ENCODE measurements at places on chromosomes 3 and 15.
A peak's percentile ranks its signal among the peaks of the same experiment; 100 is the strongest.

GRCh38 chr15:39713846-39714245 is 68.8 kb downstream of the FSIP1 start:
- no peak for DNase-seq

- no peak for DNase-seq
These were observed 60.9 kb downstream of the RPLP1 start for GRCh38 chr15:69513450-69513960.

GRCh38 chr3:130386604-130387263 is 41.3 kb downstream of the COL6A5 start:
- DNase-seq = no peak

- DNase-seq = no peak
These were observed 70.3 kb downstream of the TBL1XR1 start for GRCh38 chr3:177127008-177127407.

DNA sequence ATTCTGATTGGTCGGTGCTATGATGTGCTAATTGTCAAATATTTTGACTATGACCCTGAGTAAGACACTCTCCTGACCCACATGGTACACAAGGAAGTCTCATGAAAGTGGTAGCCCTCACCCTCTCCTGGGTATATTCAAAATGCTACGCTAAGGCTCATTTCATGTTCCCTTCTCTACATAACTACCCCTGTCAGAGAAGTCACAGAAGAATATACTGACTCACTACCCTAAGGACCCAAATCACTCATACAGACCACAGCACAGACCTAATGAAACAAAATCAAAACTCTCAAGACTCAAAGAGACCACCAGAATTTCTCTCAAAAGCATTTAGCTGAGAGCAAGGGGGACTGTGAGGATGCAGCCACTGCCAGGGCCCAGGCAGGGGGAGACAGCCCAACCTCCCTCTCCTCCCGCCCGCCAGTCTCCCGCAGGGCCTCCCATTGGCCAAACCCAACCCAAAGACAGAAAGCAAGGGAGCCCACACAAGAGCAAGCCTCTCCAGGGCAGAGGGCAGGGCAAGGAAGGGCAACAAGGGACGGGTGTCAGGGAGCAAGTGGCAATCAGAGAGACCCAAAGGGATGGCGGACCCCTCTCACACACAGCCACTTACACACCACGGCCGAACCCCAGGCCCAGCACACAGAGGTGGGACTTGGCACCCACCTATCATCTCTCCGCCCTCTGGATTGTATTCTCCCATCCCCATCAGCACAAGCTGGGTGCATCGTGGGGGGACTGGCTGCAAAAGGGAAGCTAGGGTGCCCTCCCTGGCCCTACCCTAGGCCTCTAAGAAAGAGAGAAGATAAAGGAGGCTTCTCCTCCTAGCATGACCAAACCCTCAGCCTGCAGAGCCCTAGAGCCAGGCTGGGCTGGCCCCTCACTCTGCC is 41.6 kb downstream of the MEGF11 start:
- DNase-seq = no peak

GRCh38 chr15:49458145-49458544 is 35.1 kb downstream of the FGF7 start:
- no peak for DNase-seq

GRCh38 chr3:8996681-8997121 is 33.4 kb upstream of the RAD18 start:
- no peak for DNase-seq

GRCh38 chr3:15844889-15845288 is 47.1 kb upstream of the ANKRD28 start:
- no peak for DNase-seq

DNA sequence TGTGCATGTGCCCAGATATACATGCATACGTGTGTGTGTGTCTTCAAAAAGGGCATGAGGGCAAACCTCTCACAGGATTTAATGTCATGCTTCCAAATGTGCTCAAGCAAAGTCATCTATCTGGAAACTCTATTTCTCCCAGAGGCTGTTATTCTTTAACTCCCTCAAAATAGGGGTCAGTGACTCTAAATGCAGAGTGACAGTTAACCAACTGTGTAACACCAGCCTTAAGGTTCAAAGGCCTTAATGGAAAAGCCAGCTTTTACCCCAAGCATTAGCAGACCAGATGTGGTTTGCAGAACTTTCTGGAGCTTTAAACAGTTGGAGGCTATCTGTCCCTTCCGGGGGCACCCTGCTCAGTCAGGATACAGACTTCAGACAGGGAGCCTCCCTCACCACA is 70.4 kb upstream of the SLC7A14 start:
- DNase-seq = no peak

- DNase-seq = no peak
These were observed 1297.9 kb downstream of the ROBO2 start for GRCh38 chr3:78337801-78338211.

- peak; percentile 76 for DNase-seq
These were observed 29.6 kb downstream of the PSTPIP1 start for GRCh38 chr15:77024273-77025082.

DNA sequence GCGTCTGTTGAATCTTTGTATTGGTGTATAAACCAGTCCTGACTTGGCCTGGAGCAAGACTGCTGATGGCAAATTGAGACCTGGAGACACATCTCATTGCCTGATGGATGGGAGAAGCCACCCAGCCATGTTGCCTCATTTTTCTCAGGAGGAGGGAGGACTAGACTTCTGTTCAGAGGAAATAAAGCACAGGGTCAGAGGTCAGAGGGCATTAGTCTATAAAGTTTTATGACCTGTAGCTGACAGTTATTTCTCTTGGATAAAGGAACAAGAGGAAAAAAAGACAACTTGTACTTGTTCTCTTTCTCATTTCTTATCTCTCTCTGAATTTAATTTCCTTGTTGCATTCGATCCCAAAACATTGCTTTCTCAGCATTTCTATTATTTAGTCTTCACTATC is 775.9 kb downstream of the SQOR start:
- DNase-seq = no peak

- DNase-seq = no peak
These were observed 220.6 kb upstream of the MRPL3 start for GRCh38 chr3:131723343-131723742.

DNA sequence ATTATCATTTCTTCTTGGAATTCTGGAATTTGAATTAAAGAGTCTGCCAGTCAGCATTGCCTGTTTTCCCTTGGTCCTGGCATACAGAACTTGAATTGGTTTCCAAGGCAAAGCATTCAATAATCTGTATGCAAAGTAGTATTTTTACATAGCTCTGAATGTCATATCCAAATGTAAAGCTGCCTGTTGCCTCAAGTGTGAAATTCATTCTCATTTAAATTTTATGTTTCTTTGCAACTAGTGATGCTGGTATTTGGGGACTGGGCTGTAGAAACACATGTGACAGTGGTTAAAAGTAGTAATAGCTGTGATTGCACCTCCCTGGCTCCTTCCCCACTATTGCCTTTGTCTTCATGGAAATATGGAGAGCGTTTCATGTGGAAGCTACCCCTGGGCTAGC is 743.9 kb upstream of the GOLIM4 start:
- DNase-seq = no peak

- no peak for DNase-seq
These were observed 43.2 kb upstream of the UBE2E2 start for GRCh38 chr3:23159929-23160328.

- DNase-seq = no peak
These were observed 45.8 kb downstream of the MITF start for GRCh38 chr3:69784954-69785514.

DNA sequence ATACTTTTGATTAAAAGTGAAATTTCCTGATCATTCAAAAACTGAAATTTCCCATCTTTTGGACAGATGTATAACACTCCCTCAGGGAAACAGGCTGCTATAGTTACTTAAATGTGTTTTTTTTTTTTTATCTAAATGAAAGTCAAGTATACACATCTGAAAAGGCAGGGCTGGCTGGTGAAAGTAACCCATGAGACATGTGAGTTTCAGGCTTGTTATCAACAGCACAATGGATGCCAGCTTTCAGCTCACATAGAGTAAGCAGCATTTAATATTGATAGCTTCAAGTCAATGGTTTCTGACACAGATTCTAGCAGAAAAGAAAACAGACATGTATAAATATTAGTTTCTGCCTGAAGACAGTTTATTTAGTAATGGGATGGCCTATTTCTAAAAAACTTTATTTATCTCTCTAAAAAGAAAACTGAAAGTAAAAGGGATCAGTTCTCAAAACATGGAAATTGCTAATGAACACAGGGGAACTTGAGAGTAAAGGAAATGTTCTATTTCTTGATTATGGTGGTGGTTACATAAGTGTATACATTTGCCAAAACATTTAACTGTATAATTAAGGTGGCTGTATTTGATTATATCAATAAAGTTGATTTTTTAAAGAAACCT is 89.7 kb upstream of the CMC1 start:
- no peak for DNase-seq

DNA sequence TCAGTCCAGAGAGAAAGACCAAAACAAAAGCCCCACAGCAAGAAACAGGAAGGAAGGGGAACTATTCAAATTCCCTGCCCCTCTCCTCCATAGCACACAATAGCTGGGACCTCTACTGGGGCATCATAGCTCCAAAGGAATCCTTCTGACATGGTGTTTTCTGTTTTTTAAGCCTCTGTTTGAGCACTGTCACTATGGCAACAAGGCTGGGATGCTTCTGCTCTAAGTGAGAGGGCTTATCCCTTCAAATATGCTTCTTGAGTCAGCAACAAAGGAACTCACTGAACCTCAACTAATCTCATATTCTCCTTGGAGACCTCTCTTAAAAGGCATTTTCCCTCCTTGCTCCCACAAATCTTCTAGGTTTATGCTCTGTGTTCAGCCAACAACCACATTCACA is 40.5 kb downstream of the MYLK start:
- DNase-seq = no peak

GRCh38 chr3:121418182-121418581 is 127.6 kb downstream of the POLQ start:
- DNase-seq = no peak

GRCh38 chr3:31354373-31354772 is 178.4 kb upstream of the STT3B start:
- no peak for DNase-seq

GRCh38 chr3:14652-15051 is 181.9 kb upstream of the CHL1 start:
- DNase-seq = no peak

GRCh38 chr15:57307527-57308169 is 68.7 kb upstream of the CGNL1 start:
- no peak for DNase-seq

GRCh38 chr15:92624401-92624991 is 31.1 kb downstream of the FAM174B start:
- DNase-seq = peak; percentile 56

DNA sequence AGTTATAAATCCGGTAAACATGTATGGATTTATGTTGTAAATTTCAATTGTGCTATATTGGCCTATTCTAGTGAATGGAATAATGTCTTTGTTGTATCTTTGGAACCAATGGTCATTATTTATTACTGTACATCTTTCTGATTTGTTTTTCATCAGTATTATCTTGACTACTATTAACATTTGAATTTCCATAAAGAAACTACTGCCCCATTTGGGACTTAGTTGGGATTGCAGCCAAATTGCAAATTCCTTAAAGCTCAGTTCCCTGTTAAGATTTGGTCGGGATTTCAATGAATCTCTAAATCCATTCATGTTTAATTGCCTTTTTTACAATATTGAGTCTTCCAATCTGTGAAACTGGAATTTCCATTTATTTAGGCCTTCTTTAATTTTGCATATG is 822.4 kb upstream of the CADM2 start:
- DNase-seq = no peak

- DNase-seq = no peak
These were observed 379.0 kb upstream of the IL12A start for GRCh38 chr3:159609625-159610024.

GRCh38 chr3:13455644-13456043 is 24.5 kb upstream of the HDAC11 start:
- DNase-seq = no peak

GRCh38 chr15:51855612-51856011 is 26.2 kb downstream of the TMOD3 start:
- DNase-seq = no peak

GRCh38 chr3:134106580-134106979 is 76.9 kb upstream of the SLCO2A1 start:
- no peak for DNase-seq

GRCh38 chr3:16205156-16205870 is 30.8 kb downstream of the GALNT15 start:
- DNase-seq = no peak

GRCh38 chr15:25441111-25441510 is 2.3 kb upstream of the UBE3A start:
- no peak for DNase-seq

Measured in NCI-H1417 (cell line).